ENCODE measurements at places on chromosomes 1 and 21.

DNA sequence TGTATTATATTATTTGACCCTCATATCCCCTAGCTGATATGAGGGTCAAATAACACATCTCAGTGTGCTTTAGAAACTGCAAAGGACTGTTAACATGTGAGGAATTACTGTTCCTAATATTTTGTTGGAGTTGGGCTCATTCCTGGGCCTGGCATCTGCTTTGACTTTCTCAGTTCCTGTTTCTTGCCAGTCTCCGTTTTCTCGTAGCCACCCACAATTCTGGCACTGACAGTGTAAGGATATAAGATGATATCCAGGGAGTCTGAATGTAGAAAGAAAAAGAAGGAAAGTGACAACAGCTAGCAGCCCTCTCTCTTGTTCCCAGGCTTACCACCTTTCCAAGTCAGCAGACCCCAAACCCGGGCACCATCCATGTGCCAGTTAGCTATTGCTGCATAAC lies 54.4 kb upstream of the SCMH1 start:
- no peak for DNase-seq

DNA sequence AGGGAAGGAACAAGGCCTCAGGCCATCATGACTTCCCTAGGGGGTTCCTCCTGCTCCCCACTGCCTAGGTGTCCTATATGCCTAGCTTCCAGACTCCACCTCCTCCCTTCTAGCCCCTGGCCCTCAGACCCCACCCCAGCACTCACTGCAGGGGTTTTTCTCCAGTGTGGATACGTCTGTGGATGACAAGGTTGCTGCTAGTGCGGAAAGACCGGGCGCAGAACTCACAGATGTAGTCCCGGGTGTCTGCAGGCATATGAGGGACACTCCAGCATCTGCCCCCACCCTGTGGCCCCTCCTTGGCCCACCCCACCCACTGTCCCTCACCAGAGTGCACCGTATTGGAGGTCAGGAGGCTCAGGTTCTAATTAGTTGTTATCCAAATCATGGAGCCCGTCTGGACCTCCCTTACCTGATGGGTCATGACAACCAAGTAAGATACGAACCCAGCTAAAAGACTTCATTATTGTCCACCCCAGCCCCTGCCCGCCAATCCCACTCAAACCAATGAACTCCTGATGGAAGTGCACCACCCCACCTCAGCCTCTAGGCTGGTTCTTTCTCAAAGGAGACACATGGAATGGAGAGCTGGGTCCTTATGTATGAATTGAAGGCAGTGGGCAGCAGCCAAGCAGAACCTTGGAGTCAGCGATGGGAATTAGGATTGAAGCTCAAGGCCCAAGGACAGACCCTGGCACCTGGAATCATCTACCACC lies 8.2 kb downstream of the ZNF692 start:
- no peak for DNase-seq

GRCh38 chr1:110390096-110390495 lies 730 bp downstream of the SLC16A4 start:
- no peak for DNase-seq

- no peak for DNase-seq
Measured at GRCh38 chr21:36992671-36993070, 13.8 kb upstream of the RIPPLY3 start.

DNA sequence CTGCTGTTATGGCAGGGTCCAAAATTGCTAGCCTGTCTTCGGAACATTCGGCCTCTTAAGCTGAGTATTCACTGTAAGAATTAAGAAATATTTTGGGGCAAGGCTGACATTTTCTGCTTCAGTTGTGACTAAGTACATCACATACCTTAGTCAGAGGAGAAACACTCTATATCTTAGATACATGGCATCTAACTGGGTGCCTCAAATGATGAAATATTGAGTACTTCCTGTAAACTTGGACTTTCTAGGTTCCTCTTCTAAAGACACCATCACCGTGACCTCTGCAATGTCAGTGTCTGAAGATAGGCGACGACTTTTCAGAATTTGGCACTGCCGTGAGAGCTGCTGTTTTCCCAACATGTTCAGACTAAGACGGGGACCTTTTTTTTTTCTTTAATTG lies 65.6 kb downstream of the PCBP3 start:
- DNase-seq = no peak

- DNase-seq = no peak
Measured at GRCh38 chr1:47888294-47888629, 108.9 kb downstream of the TRABD2B start.

- no peak for DNase-seq
Measured at GRCh38 chr1:215748431-215748830, 181.3 kb downstream of the KCTD3 start.

DNA sequence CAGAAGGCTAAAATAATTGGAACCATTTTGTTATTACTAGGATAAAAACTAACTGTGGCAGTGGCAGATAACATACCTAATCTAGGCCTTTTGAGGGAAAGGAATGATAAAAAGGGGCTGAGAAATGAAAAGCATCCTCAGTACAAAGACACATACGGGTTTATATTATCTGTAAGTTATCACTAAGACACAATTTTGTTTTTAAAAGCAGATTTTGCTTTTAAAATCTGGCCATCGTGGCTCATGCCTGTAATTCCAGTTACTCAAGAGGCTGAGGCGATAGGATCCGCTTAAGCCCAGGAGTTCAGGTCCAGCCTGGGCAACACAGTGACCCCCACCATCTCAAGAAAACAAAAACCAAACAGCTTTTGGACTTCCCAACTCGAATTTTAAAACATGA lies 24.8 kb upstream of the HP1BP3 start:
- no peak for DNase-seq

DNA sequence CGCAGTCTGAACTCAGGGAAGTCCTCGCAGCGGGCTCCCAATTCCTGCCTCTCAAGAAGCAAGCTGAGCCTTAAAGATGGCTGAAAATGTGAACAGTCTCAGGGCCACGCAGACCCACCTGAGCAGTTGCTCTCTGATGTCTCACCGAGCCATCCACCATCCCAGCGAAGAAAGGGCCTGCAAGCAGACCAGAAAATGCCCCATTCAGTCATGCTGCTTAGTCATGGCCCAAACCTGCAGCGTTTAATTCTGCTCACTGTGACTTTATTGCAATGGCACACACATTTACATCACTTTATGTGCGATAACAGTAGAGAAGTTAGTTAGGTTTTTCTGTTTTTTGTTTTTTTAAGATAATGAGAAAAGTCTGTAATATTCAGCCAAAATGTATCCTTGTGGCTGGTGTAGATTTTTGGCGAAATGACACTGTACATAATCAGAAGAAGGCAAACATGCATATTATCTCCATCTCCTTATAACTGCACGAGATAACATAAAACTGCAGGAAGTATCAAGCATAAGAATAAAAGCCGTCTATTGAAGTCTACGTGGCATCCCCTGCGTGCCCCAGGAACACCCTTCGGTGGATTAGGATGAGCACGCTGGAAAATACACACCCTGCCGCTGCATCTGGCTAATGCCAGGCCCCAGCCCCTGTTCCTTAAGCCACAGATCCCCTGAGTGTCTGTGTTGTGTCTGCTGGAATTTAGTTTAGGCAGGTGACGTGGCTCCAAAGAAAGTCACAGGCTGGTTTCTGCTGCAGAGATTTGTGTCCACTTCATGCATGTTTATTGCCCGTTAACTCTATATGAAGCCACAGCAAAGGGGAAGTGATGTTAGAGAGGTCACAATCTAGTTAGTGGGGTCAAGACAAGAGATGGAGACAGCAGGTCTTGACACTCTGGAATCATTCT lies 119.8 kb upstream of the IRF2BP2 start:
- no peak for DNase-seq

DNA sequence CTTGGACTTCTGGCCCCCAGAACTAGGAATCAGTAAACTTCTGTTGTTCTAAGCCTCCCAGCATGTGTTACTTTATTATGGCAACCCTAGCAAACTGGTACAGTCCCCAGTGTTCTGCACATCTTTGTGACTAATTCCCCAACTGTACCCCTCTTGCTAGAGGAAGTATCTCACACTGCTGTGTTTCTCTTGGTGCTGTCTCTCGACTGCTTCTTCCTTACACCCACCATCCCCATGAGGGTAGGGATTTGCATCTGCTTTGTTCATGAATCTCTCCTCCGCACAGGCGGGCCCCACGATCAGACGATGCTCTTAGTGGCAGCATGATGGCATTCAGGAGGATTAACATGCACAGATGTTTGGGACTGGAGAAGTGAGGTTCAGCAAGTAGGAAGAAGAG lies 46.7 kb downstream of the CLIC6 start:
- no peak for DNase-seq

DNA sequence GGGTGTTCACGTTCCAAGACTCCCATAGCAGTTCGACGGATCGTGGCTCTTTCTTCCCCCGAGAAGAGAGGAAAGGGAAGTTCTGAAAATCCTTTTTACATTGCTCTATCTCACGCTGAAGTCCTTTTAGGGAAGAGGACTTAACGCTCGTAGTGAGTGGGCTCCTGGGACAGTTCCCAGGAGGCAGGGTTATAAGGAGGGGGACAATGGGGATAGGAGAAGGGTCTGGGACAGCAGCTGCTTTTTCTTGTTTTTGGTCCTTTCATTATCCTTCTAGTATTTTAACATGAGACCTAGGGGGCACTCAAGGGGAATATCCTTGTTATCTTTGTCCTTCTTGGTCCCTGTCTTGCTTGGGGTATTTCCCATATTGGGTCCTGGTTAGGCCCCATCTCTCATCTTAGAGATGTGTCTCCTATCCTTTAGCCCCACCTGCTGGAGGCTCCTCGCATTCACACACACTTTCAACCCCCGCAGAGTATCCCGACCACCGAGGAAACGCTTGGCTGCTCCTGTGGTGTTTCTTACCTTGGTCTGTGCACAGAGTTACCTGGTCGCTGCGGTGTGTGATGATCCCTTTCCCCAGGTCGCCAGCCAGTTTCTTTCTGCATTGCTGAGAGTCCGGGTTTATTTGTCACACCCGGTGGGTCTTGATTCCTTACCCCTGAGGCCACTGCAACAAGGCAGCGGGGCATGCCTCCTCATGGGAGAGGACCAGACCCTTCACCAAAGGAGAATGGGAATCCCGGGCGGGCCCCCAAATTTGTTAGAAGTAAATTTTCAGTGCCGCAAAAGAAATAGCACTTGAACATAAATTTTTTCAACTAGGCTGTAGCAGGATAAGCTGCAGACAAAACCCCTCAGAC lies 29.7 kb downstream of the SCCPDH start:
- no peak for DNase-seq

DNA sequence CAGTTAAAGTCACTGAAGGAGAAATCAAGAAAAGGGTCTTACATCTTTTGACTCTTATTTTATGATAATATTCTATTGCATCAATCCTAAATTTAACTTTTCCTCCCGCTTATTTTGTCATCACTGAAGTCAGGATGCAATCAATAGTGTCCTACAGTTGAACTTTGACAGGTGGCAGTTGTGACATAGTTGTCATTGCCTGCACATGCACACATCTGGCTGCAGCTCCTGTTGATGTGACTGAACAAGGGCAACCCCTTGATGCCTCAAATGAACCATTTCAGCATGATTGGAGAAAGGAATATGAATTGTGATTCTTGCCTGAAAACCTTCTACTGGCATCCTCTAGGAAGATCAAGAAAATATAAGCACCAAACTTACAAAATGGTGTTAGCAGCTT lies 157.7 kb downstream of the NTNG1 start:
- DNase-seq = no peak

DNA sequence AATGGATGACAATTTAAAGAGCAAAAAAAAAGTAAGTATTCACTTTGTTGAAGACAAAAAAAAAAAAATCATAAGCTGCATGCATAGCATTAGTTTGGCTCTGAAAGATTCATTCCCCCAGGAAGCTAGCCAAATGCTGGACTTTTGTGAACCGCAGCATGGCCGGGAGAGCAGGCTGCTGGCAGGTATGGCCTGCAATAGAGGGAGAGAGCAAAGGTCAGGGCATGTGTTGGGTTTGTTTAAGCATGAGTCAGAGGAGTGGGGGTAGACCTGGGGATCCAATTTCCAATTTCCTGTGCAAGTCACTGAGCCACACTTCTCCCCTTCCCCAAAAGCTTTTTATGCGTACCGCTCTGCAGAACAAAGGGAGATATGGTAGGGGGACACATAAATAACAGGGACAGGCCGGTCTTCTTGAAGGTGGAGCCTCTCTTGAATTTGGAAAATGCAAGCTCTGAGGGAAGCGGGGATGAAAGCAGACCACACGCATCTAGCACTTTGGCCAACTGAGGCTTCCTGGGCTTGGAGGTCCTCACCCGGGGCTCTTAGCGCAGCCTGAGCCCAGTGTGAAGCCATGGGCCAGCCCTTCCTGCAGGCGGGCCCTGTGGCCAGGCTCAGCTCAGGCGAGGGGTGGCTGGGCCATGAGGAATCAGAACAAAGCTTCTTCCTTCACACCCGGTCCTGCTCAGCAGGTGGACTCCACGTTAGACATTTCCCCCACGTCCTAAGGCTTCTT lies 171.1 kb downstream of the TOMM20 start:
- DNase-seq = no peak

DNA sequence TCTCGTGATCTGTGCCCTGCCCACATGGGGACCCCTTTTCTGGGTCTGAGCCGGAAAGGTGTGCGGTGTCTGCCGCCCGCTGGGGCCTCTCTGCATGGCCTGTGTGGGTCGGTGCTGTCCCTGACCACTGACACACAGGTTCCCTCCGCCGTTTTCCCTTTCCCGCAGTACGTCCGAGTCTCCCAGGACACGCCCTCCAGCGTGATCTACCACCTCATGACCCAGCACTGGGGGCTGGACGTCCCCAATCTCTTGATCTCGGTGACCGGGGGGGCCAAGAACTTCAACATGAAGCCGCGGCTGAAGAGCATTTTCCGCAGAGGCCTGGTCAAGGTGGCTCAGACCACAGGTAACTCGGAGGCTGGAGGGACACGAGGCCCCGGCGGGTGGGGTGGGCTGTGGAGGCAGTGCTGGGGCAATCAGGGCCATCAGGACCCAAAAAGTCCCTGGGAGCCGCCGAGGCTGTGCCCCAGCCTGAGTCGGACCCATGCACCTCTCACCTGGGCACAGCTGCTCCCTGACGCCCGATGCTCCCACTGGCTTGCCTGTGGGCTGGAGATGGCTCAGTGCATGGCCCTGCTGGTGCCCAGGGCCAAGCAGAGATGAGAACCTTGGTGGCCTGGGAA lies 13.3 kb downstream of the TRPM2 start:
- no peak for DNase-seq

DNA sequence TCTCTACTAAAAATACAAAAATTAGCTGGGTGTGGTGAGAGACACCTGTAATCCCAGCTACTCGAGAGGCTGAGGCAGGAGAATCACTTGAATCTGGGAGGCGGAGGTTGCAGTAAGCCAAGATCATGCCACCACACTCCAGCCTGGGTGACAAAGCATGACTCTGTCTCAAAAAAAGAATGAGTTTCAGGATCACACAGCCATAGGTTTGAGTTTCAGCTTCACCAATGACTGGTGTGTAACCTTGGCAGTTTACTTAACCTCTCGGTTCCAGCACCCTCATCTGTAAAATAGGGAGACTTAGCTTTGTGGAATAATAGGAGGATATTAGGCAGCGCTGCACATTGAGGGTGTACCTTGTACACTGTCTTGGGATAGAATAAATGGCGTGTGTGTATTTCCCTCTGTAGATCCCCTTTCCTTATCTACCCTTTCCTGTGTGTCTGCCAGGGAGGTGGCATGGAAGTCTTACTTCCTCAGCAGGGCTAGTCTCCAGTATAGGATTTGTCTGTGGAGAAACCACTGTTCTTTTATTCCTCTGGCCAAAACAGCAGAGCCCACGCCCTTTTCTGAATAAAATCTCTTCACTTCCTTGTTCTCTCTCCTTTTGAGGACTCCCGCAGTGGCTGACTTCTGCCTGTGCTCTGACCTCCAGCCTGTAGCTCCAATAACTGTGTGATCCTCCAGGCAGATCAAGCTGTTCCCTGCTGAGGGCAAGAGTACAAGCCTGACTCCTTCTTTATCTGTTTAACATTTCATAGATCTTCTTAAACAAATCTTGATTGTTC lies 90.4 kb downstream of the HHAT start:
- no peak for DNase-seq

- no peak for DNase-seq
Measured at GRCh38 chr1:192747301-192747700, 61.5 kb upstream of the RGS2 start.

- no peak for DNase-seq
Measured at GRCh38 chr21:34261841-34262468, 101.9 kb upstream of the KCNE2 start.
